Activated CD8-positive, alpha-beta memory T cell treated with anti-CD3 and anti-CD28 coated beads, Interleukin-2, amount 10 ng/mL, durations not matched to agents 7 days and 5 days (primary cell): ENCODE measurements at places on chromosomes 2 and 18.
A peak's percentile ranks its signal among the peaks of the same experiment; 100 is the strongest.

- DNase-seq: no peak
Measured at GRCh38 chr18:79575891-79576685, 103.5 kb upstream of the CTDP1 start.

GRCh38 chr2:43539436-43539835 lies 56.4 kb downstream of the THADA start:
- no peak for DNase-seq

DNA sequence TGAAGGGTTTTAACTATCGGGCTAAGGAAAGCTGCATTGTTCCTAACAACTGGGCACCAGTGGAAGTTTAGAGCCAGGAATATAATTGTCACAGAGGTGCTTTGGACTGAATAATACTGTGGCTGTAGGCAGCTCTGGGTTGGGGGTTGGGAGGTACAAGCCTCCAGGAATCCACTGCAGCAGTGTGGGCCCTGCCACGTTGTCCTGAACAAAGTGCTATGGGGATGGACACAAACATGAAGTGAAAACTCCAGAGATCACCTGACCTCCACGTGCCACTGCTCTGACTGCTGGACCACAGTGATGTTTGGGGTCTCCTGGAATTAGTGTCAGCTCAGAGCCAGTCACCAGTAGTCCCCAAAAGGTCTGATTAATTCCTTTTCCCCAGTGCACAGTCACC lies 110.9 kb downstream of the BCL2 start:
- DNase-seq: no peak

GRCh38 chr2:239919774-239920692 lies 105.1 kb downstream of the NDUFA10 start:
- peak; percentile 25 for DNase-seq

GRCh38 chr2:8119782-8120505 lies 561.9 kb upstream of the ID2 start:
- DNase-seq: no peak

DNA sequence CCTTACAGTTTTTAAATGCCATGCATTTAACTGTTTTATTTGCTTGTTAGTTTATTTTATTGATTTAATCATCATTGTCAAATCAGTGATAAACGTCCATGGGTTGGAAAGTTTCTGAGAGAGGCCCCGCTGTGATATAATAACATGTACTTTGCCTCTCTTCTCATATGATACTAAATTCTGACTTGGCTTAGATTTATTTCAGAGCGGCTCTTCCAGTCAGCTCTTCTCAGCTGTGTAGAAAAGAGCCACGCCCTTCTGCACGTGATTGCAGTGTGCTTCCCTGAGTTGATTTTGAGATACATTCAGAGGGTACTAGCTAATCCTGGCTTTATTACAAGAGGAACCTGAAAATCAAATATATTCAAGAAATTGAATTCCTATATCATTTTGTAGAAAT lies 218.6 kb downstream of the KCNE4 start:
- DNase-seq: no peak

- DNase-seq: no peak
Measured at GRCh38 chr2:232260075-232260474, 118.5 kb upstream of the ALPP start.

- DNase-seq: no peak
Measured at GRCh38 chr2:110843959-110844510, 111.7 kb downstream of the ACOXL start.

DNA sequence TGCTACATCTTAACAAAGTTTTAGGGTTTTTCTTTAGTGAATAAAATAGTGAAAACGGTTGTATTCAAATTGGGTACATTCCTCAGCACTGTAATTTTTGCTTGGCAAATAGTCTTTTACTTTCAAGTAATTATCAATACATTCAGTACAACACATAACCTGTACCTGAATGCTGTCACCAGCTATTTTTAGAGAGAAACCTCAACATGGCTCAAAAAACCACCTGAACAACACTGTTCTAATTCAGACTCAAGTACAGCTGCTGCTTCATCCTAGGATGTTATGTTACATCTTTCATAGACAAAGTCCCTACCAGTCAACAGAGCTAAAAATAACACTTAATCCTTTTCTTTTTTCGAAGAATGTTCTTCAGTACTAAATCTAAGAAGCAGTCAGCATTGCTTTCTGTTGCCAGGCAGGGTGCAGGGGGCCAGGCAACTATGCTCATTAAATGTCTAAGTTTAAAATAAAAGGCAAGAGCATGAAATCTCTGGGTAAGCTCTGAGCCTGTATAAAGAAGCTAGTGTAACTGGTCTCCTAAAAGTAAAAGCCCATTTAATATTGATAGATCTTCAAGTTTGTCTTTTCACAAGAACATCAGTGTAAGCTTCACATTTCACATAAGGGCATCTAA lies 20.5 kb downstream of the PDIA6 start:
- DNase-seq: no peak

- no peak for DNase-seq
Measured at GRCh38 chr2:100670232-100670631, 107.4 kb downstream of the PDCL3 start.

DNA sequence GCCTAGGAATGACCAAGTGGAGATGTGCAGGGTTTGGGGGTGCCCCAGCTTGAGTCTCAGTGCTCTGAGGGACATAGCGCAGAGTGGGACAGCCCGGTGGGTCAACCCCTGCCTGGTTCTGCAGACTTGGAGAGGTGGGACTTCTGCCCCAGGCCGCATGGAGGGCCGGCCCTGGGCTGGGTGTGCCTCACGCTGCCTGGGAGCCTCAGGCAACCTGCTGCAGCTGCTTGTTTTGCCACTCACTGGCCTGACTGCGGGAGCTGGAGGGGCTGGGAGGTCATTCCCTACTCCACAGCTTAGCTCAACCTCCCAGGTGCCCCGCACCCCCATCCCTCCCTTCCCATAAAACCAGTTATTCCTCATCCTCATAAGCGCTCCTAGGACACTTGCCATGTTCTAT lies 33.1 kb downstream of the ODC1 start:
- DNase-seq: no peak

DNA sequence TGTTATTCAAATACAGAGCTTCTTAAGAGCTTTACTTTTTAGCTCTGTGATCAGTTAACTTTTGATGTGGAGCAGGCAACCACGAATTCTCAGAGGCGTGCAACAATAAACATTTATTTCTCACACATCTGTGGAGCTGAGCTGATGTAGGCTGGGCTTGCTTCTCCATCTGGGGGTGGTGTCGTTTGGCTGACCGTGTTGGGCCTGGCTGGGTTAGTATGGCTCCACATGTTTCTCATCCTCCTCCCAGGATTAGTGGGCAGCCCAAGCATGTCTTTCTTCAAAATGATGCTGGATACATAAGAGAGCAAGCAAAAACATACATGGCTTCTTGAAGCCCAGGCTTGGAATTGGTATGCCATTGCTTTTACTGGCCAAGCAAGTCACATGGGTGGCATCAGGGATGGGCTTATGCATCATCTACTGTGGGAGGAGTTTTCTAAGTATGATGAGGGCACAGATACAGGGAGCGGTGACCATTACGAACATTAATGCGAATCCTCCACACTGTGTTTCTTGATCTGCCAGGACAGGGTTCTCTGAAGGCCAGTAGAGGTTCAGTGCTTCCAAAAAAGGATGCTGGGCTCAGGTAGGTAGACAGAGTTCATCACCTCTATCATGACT lies 157.0 kb upstream of the TNP1 start:
- no peak for DNase-seq

- DNase-seq: no peak
Measured at GRCh38 chr2:3598912-3599854, 4.3 kb downstream of the COLEC11 start.

DNA sequence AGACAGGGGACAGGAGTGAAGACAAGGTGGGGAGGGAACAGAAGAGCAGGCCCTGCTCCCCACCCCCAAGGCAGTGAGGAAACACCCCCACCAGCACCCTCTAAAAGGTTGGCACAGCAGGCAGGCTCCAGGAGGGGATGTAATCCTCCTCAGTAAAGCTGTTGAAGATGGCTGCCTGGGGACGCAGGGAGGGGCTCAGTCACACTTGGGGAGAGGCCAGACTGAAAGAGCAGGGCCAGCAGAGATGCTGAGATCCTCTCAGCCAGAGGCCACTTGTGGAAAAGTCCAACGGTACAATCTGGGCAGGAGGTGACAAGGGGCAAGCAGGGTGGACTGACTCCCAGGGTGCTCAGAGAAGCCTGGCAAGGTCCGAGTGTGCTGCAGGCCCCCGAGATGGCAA lies 154.8 kb upstream of the ID2 start:
- no peak for DNase-seq

DNA sequence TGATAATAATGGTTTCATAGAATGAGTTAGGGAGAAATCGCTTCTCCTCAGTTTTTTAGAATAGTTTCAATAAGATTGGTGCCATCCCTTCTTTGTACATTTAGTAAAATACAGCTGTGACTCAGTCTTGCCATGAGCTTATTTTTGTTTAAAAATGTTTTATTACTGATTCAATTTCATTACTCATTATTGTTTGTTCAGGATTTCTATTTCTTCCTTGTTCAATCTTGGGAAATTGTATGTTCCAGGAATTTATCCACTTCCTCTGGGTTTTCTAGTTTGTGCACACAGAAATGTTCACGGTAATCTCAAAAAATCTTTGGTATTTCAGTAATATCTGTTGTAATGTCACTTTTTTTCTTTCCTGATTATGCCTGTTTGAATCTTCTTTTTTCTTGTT lies 371.5 kb upstream of the SETBP1 start:
- no peak for DNase-seq

DNA sequence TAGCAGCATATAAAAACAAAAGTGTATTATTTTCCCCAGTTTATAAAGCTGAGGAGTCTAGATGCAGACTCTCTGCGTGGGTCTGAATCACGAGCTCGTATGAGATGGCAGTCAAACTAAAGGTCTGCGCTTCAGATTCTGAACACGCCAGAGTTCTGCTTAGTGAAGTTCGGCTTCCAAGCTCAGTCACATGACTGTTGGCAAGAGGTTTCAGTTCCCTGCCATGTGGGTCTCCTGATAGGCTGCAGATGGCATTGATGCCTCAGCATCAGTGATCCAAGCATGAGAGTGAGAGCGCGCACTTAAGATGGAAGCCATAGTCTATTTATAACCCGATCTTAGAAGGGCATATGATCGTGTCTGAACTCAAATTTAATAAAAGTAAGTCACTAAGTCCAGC lies 242.8 kb upstream of the DOK6 start:
- DNase-seq: no peak

DNA sequence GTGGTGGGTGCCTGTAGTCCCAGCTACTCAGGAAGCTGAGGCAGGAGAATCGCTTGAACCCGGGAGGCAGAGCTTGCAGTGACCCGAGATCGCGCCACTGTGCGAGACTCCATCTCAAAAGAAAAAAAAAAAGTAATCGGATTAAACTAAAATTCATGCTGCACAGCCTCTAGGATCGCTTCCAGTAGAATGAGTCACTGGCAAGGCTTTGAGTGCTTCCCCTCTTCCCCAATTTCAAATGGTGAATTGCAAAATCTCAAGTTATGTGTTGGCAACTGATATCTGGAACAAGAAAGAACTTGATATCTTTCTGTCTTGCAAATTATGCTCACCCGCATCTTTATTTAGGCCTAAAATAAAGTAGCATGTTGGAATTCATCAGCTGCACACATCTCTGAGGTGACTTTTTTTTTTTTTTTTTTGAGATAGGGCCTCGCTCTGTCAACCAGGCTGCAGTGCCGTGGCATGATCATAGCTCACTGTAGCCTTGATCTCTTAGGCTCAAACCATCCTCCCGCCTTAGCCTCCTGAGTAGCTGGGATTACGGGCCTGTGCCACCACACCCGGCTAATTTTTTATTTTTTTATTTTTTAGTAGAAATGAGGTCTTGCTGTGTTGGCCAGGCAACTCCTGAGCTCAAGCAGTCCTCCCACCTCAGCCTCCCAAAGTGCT lies 12.7 kb downstream of the TTC39C start:
- no peak for DNase-seq

- DNase-seq: no peak
Measured at GRCh38 chr2:3398857-3399256, 19.4 kb downstream of the TRAPPC12 start.

DNA sequence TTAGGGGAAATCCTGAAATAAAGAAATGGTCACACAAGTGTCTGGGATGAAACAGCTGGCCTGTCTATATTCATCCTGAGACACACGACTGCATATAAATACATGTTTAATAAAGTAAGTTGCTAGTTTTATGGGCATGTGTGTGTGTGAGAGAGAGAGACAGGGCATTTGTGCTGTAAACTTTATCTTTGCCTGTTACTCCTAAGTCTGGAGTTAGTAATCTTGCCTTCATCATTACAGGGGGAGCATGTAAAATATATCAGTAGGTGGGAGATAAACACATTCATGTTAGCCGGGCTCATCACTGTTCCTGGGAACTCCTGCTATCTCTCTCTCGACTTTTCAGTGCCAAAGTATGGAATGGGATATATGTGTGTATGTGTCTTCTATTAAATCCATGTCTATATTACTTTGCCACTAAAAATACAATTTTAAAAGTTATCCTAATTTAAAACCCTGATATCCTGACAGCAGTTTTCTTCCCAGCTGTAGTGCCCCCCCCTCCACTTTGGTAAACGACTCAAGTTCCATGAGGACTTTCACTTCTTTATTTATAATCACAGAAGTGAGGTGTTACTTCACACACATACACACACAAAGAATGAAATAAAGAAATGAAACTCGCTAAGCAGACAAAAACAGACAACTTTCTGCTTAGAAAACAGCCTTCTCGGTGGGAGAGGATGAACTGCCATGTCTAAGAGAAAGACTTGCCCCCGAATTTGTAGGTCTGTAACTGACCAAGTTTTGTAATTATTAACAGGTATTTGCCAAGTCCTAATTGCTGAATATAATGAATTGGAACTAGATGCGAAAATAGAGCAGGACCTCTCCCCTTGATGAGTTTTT lies 947 bp downstream of the ZEB2 start:
- no peak for DNase-seq

DNA sequence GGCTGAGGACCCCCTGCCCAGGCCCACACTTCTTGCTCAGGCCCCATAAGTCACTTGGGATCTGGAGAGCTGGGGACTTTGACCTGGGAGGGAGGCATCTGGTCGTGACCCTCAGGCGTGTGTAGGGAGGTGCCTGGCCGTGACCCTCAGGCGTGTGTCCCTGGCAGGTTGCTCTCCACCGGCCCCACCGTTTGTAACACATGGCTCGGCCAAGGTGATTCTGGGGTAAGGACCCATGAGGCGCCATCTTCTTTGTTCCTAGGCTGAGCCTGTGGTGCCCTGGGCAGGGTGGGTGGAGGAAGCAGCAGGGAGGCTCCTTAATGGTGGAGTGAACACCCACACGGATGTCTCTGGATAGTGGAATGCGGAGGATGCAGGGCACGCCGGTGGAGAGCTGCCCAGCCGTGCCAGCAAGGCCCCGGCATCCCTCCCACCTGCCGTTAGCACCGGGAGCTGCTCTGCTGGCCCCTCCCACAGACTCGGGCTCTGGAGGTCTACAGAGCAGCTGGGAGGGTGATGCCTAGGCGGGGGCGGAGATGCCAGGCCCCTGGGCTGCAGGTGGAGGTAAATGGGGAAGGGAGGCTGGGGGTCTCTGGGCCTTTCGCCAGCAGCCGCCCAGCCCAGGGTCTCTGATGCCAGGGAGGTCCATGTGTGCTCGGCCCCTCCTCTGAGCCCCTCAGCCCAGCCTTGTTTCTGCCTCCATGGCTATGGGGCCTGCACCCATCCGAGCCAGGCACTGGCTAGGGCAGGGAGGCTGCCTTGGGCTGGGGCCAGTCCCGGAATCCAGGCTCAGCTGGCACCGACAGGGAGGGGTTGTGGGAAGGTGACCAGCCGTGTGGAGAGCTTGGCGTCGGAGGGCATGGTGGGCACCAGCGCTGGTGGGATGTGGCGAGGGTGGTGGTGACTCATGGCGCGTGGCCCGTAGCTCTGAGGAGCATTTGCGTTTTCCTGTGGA lies 1.1 kb upstream of the GAL3ST2 start:
- DNase-seq: peak; percentile 38
